ENCODE measurements at places on chromosomes 3 and 15. TPM values are rescaled to one million over a fixed set of nuclear protein-coding genes. Genes with fewer than 3 reads are reported as not detected.

DNA sequence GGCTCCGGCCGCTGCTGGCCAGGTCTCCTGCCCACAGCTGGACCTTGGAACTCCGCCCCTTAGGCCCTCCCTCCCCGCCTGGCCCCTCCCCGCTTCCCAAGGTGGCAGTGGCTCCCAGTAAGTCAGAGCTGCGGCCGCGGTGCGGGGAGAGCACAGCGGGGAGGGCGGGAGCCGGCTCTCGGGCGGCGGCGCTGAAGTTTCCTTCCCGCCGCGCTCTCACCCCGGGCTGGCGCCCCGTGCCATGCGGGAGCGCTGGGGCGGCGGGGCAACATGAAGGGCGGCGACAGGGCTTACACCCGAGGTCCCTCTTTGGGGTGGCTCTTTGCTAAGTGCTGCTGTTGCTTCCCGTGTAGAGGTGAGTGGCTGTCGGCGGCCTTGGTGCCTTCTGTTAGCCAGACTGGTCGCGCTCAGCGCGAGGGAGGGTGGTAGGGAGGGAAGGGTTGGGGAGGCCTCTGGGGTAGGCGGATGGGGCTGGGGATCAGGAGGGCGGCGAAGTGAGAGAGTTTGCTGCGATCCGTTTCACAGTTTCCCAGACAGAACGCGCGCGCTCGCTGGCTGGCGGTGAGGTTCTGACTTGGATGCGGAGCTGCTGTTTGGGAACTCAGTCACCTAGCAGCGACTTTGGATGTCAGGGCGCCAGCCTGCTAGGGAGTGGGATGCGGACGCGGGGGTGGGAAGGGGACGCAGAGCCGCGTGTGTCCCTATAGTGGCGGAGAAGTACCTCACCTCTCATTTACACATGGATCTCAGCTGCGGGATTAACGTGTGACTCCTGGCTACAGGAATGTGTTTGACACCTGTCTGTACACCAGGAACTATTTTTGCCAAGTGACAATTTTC is 145.5 kb upstream of the UMPS start:
- H3K4me3 ChIP-seq, result peak overlapping the region; percentile 28
- no peak for DNase-seq
- no peaks in the 10 kb centered on the region for H3K36me3 ChIP-seq
- H3K27ac ChIP-seq, result no peak overlapping the region

DNA sequence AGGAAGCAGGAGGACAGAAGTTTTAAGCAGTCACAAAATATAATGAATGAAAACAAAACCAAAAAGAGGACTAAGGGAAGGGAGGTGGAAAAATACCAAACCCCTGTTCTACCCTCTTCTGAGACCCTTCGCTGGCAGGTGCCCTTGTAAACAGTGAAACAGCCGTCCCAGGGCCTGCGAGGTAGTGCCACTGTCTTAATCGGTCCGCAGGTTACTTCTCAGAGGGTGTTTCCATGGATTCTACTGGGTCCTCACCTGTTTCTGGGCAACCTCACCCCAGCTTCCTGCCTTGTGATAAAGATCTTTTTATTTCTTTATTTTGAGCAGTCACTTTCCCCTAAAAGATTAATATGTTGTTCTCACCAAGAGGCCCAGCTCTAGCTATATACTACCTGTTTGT is 65.3 kb downstream of the SLC30A4 start:
- no peaks in the 10 kb centered on the region for H3K36me3 ChIP-seq
- peaks cover 34% of the 10 kb centered on the region for H3K4me1 ChIP-seq
- no peaks in the 10 kb centered on the region for H3K27me3 ChIP-seq
- H3K4me3 ChIP-seq, result no peak overlapping the region

DNA sequence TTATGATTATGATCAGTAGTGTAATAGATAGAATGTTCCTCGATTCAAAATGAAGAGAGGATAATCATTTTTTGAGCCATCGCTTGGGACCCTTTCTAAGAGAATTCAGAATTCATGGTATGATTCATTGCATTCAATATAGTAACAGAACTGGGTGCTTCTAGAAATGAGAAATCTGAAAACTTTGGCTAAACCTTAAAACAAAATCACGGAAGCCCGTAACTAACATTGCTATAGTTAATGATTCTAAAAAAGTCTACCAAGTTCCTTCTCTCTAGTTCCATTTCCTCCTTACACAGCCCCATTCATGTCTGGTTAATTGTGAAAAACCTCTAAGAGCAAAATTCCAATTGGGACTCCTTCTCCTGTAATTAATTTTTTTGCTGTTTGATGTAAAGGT is 217.1 kb downstream of the GBE1 start:
- no peaks in the 10 kb centered on the region for H3K4me1 ChIP-seq
- DNase-seq, result no peak
- no peak overlapping the region for H3K27ac ChIP-seq
- no peak overlapping the region for H3K4me3 ChIP-seq
- H3K36me3 ChIP-seq, result no peaks in the 10 kb centered on the region
- H3K27me3 ChIP-seq, result no peaks in the 10 kb centered on the region

DNA sequence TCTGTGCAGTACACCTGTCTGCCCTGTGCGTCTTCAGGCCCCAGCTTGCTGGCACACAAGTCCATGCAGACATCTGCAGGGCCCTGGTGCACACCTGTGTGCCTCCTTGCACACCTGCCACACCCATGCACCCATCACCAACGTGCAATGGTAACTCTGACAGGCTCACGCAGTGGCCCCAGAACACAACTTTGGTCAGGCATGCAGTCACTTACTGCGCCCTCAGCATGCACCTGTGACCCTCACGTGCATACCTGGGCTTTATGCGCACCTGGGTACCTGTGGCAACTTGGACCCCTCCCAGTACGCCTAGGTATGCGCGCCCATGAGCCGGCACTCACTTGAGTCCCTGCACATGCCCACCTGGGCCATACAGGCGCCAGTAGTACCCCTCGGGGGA is 1.7 kb downstream of the PLXND1 start:
- peaks cover 28% of the 10 kb centered on the region for H3K27me3 ChIP-seq
- H3K4me1 ChIP-seq, result peaks cover 16% of the 10 kb centered on the region
- H3K36me3 ChIP-seq, result no peaks in the 10 kb centered on the region

GRCh38 chr15:76529911-76530310 is 193.3 kb downstream of the ISL2 start:
- H3K27ac ChIP-seq, result no peak overlapping the region
- H3K27me3 ChIP-seq, result no peaks in the 10 kb centered on the region
- H3K4me1 ChIP-seq, result no peaks in the 10 kb centered on the region
- no peak overlapping the region for H3K4me3 ChIP-seq

DNA sequence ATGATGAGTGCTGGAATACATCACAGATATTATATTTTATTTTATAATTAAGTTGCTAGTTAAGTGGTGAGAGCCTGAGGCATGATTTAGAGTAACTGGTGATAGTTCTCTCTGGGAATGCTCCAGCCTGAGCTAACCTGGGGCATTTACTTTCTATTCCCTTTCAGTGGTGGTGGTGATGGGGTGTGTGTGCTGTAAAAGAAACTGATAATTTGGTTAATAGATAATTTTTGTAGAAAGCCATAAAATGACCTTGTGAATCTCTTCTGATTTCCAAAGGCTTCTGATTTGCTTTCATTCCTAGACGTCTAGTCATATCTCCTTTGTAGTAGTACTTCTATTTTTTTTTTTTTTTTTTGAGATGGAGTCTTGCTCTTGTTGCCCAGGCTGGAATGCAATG is 46.8 kb upstream of the DPPA4 start:
- no peak overlapping the region for H3K4me3 ChIP-seq
- no peaks in the 10 kb centered on the region for H3K27me3 ChIP-seq

DNA sequence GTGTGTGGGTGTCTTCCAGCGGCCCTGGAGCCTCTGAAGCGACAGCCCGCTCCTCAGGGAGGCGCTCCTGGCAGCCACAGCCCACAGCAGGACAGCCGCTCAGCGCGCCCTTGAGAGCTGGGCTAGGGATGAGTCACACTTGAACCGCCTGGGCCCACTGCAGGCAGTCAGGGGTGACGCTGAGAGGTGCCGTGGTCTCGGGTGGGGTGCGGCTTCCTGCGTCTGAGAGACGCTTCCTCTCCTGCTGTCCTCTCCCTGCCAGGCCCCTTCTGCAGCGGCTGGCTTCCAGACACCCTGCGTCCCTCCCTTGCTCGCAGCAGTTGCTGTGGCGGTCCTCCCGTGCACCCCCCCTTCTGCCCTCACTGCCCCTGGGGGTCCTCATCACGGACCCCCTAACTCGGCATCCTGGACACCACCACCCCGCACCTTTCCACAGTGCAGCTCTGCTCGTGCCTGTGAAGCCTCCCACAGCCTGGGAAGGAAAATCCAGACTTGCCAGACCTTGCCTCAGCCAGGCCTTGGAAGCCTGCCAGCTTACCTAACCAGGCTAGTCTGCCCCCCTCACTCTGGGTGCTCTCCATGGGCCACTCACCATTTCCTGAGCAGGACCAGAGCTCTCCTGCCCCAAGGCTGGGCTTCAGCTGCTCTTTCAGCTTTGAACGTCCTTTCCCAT is 1.1 kb upstream of the SPTBN5 start:
- H3K27ac ChIP-seq, result peak overlapping the region; percentile 80
- peaks cover 37% of the 10 kb centered on the region for H3K4me1 ChIP-seq
- H3K4me3 ChIP-seq, result peak overlapping the region; percentile 10
- peaks cover 2% of the 10 kb centered on the region for H3K36me3 ChIP-seq

- H3K27me3 ChIP-seq, result no peaks in the 10 kb centered on the region
- DNase-seq, result no peak
- H3K27ac ChIP-seq, result no peak overlapping the region
Observed at GRCh38 chr3:114554731-114555130, 260.9 kb downstream of the TIGIT start.

DNA sequence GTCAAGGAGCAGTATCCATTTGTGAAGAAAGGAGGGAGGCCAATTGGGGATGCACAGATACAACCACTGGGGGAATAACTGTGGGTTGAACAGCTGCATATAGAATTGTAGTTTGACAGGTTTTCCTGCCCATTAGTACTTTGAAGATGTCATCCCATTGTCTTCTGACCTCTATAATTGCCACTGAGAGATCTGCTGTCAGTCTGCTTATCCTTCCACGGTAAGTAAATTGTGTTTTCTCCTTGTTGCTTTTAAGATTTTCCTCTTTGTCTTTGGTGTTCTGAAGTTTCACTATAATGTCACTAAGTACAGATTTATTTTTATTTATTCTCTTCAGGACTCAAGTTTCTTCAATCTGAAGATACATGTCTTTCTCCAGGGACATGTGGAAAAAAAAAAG is 56.6 kb downstream of the MOBP start:
- H3K36me3 ChIP-seq, result no peaks in the 10 kb centered on the region
- H3K27ac ChIP-seq, result no peak overlapping the region
- peaks cover 3% of the 10 kb centered on the region for H3K27me3 ChIP-seq
- H3K4me3 ChIP-seq, result no peak overlapping the region
- H3K4me1 ChIP-seq, result no peaks in the 10 kb centered on the region

DNA sequence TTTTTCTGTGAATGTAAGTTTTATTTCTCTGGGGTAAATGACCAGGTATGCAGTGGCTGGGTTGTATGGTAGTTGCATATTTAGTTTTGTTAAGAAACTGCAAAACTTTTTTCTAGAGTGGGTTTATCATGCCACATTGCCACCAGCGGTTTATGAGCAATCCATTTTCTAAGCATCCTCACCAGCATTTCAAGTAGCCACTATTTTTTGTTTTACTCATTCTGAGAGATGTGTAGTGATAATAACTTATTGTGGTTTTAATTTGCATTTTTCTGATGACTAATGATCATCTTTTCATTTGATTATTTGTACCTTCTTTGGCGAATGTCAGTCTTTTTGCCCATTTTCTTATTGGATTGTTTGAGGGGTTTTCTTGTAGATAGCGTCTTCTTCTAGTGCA is 56.2 kb downstream of the SPRED1 start:
- no peaks in the 10 kb centered on the region for H3K27me3 ChIP-seq
- H3K36me3 ChIP-seq, result no peaks in the 10 kb centered on the region
- H3K27ac ChIP-seq, result no peak overlapping the region
- no peaks in the 10 kb centered on the region for H3K4me1 ChIP-seq

DNA sequence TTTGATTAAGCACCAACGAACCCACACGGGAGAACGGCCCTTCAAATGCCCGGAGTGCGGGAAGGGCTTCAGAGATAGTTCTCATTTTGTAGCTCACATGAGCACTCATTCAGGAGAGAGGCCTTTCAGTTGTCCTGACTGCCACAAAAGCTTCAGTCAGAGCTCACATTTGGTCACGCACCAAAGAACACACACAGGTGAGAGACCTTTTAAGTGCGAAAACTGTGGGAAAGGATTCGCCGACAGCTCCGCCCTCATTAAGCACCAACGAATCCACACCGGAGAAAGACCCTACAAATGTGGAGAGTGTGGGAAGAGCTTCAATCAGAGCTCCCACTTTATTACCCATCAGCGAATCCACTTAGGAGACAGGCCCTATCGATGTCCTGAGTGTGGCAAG is 8.7 kb downstream of the ZNF774 start:
- DNase-seq, result no peak
- H3K4me3 ChIP-seq, result no peak overlapping the region
- no peaks in the 10 kb centered on the region for H3K36me3 ChIP-seq
- no peak overlapping the region for H3K27ac ChIP-seq
- peaks cover 9% of the 10 kb centered on the region for H3K4me1 ChIP-seq
- no peaks in the 10 kb centered on the region for H3K27me3 ChIP-seq

- peaks cover 9% of the 10 kb centered on the region for H3K36me3 ChIP-seq
- H3K4me3 ChIP-seq, result no peak overlapping the region
- no peak for DNase-seq
- H3K27me3 ChIP-seq, result no peaks in the 10 kb centered on the region
Observed at GRCh38 chr3:126064627-126065258, 19.2 kb downstream of the SLC41A3 start.

DNA sequence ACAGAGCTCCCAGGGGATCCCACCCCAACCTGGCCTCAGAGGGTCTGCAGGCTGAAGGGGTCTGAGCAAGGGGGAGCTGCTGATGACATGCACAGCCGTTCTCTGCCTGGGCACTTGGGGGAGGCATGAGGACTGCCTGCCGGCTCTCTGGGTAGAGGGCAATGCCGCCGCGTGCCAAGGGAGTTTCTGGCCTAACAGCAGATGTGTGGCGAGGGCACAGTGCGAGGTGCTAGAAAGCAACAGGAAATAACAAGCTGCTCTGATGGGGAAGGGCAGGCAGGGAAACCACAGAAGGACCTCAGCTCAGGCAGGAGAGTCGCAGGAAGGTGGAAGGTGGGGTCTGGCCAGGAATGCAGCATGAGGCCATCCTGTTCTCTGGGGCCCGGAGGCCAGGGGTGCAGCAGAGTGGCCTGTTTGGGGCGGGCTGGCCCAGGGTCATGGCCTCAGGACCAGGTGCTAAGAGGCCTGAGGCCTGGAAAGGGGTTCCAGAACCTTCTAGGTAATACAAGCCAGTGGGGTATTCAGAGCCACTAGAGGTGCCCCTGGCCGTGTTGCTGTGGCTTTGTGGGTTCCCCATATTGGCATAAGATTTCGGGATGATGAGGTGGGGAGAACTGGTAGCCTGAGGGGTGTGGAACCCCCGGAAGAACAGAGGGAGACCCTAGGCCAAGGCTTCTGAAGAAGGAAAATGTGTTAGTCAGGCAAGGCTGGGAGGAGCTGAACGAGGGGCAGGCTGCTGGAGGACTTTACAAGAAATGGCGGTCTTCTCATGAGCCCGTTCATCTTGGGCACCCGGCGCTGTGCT is 41.2 kb downstream of the RGMA start:
- peaks cover 8% of the 10 kb centered on the region for H3K4me1 ChIP-seq
- no peaks in the 10 kb centered on the region for H3K36me3 ChIP-seq
- no peak overlapping the region for H3K4me3 ChIP-seq
- no peak for DNase-seq
- H3K27me3 ChIP-seq, result no peaks in the 10 kb centered on the region
- H3K27ac ChIP-seq, result no peak overlapping the region

The MAP2K1 gene
- 50.3 TPM for total RNA-seq

The CCR2 gene
- 0.34 TPM for total RNA-seq

The ZNF80 gene
- total RNA-seq, result 0.42 TPM

The THRB gene
- total RNA-seq, result 0.86 TPM

The SEMA3G gene
- 0.27 TPM for total RNA-seq

The CP gene
- total RNA-seq, result not detected

All from B cell (primary cell).